ENCODE measurements at places on chromosomes 7 and 10.

- no peak for DNase-seq
These were observed 60.8 kb downstream of the OGDH start for GRCh38 chr7:44667190-44667589.

GRCh38 chr7:106101726-106102125 lies 10.4 kb downstream of the SYPL1 start:
- DNase-seq, result no peak

DNA sequence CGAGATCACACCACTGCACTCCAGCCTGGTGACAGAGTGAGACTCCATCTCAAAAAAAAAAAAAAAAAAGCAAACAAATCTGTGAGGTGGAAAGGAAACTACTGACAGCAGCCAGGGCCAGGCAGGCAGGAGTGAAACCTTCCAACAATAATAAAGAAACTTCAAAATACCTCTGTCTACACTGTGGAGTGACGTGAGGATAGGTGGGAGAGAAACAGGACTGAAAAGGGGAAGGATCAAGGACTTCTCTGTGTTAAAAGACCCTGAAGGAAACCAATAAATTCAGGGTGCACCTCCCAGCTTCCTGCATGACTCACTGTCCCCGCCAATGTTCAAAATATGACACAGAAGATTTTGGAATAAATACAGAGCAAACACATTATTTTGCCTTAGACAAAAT lies 82.9 kb downstream of the KIAA1549 start:
- peak; percentile 17 for DNase-seq

- DNase-seq, result peak; percentile 93
These were observed 42.8 kb downstream of the FOXL3 start for GRCh38 chr7:332646-333392.

DNA sequence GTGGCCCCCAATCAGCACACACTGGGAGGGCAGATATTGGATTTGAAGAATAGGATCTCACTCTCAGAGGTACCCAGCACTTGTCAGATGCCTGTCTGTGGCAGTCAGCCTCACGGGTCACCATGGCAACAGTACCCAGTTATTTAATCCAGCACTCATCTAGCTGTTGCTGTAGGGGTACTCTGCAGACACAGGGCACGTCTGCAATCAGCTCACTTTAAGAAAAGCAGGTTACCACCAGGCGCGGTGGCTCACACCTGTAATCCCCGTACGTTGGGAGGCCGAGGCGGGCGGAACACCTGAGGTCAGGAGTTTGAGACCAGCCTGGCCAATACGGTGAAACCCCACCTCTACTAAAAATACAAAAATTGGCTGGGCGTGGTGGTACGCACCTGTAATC lies 11.9 kb downstream of the SFXN4 start:
- DNase-seq, result no peak

DNA sequence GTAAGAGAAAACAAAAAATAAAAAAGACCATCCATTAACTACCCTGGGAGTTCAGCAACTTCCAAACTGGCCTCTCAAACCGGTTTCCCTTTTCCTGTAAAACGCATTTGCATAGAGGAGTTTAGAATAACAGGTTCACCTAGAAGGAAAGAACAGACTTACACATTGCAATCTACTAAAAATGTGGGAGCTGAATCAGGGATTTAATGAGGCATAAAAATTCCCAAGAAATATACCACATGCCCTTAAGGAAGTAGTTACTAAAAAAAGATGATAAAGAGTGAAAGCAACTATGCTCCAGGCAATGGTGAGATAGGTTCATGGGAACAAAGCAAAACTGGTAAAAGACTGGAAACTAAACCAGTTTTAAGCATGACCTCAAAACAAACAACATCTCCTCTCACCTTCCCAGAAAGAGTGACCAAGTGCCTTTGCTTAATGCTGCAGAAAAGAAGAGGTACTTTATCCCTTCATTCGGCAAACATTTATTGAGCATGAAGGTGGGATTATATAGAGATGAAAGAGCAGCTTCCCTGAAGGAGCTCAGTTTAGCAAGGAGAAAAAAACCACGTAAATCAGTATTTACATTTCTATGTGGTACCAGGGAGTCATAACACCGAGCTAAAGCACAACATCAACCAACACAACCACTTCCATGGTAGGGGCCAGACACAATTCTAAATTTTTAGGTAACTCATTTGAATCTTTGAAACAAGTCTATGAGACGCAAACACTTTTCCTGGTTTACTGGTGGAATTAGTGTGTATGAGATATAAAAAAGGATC lies 152.8 kb downstream of the SGMS1 start:
- no peak for DNase-seq

DNA sequence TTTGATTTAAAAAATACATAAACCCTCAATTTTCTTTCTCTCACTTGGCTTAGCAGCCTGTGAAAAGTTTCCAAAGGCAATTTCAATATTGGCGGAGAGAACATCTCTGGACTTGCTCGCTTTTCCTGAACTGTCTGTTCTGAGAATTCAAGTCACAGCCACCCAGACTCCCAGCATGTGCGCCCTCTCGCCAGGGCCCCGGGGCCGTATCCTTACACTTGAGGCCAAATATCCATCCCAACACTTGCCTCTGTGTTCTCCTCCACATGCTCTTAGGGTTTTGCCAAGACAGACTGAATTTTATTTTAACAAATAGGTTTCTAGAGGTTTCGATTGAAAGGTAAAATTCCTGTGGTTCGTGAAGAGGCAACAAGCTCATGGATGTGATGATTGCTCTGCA lies 111.5 kb upstream of the GPR26 start:
- DNase-seq, result no peak

DNA sequence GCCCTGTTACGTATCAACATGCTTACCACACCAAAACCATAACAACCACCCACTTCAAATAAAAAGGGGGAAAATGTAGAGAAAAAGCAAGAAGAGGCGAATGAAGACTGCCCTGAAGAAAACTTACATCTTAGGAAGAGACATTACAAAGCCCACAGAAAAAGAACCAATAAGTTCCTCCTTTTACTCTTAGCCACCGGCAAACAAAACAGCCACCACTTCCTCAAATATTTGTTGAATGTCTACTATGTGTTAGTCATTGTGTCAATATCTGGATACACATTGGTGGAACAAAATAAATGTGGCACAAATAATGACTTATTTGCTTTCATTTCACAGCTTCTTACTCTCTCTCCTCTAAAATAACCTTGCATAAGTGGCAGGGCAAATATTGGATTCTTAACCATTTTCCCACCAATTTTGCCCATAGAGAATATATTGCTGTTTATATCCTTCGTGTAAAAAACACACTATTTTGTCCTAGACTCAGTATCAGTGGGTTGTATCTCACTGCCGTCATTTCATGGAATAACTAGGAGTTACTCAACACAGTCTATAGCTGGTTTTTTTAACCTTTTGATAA lies 106.8 kb downstream of the ANK3 start:
- no peak for DNase-seq

GRCh38 chr7:50190776-50191175 lies 97.7 kb upstream of the ZPBP start:
- DNase-seq, result no peak

DNA sequence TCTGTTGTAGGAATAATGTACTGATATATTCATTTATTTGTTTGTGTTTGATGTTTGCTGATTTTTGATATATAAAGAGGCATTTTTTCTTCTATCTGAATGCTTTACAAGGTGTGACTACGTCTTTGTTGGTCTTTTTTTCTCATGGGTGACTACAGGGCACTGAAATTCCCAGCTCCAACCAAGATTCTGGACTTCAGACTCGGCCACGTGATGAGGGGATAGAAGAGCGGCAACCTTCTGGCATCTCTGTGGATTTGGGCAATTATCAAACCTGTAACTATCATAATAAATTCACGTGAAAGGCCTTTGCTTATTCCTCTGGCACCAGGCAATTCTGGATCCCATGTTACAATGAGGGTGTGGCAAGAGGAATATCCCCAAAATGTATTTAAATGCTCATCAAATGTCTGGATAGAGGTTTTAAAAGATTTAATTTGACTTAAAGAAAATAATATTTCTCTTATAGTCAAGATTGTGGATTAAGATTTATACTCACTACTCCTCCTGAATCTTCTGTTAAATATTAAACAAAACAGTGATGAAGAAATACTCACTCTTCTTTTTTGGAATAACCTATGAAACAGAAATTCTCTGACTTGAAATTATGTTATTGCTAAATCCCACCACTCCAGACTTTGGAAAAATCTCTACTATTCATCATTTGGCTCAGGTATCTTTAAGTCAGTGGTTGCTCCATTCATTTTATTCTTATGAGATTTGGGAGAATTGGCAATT lies 276.3 kb downstream of the GPR37 start:
- DNase-seq, result no peak

- DNase-seq, result no peak
These were observed 234.9 kb downstream of the EBF3 start for GRCh38 chr10:129728905-129729795.

DNA sequence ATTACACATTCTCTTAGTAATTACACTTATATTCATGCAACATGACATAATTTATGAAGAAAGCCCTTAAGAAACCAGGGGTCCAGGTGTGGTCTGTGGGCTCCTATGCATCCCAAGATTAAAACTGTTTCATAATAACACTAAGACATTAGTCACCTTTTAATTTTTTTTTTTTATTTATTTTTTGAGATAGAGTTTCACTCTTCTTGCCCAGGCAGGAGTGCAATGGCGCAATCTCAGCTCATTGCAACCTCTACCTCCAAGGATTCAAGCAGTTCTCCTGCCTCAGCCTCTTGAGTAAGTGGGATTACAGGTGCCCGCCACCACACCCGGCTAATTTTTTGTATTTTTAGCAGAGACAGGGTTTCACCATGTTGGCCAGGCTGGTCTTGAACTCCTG lies 12.5 kb downstream of the GDI2 start:
- DNase-seq, result no peak

DNA sequence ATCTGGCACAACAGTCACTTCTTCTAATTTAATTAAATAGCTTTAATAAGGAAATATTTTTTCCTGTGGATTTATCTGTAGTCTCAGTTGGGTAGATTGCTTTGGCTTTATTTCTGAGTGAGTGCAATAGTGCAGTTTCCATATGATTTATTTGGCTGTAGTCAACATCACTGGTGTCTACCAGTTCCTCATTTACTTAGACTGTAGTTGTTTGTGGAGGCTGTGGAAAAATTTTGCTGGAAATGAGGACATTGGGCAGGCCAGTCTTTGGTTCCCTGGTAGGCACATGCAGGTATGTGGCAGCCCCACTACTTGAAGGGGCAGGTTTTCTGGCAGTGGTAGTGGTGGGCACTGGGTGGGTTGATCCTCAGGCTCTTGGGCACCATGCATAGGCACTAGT lies 15.5 kb downstream of the TAS2R40 start:
- no peak for DNase-seq

- no peak for DNase-seq
These were observed 278.7 kb downstream of the SDK1 start for GRCh38 chr7:3579638-3580219.

DNA sequence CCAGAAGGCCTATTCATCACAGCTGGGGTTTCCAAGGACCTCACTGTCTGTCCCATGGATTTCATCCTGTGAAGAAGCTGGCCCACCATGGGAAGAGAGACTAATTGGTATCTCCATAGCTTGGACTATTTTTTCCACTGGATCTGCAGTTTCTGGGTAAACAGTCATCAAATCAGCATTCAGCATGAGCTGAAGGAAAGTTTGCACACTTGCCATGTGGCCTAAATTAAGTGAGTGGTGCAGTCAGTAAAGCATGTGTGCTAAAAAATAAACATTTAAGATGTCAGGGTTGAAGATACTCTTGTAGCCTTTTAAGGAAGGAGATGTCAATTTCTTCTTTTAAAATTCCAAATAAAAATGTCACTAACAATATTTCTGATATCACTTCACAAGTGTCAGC lies 381.1 kb upstream of the ZMIZ1 start:
- no peak for DNase-seq

GRCh38 chr10:29448125-29448524 lies 159.3 kb downstream of the LYZL1 start:
- no peak for DNase-seq

DNA sequence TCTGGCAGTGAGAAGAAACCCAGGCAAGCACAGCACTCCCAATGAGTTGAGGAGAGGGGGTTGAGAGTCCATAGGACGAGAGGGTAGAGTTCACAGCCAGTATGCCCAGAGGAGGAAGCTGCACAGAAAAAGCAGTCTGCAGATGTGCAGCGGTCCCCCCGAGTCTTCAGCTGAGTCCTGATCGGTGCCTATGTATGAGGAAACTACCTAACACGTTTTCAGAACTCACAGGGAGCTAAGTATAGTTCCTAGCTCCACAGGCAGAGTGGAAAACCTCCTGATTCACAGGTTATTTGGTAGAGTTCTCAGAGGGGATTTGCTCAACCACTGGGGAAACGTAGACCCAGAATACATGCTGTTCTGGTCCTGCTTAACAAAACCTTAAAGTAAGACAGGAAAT lies 271.3 kb upstream of the CNTNAP2 start:
- DNase-seq, result no peak

- DNase-seq, result no peak
These were observed 10.0 kb downstream of the RGR start for GRCh38 chr10:84254552-84255478.

GRCh38 chr10:79131836-79132631 lies 63.3 kb downstream of the ZMIZ1 start:
- no peak for DNase-seq

- no peak for DNase-seq
These were observed 52.6 kb downstream of the INPP5A start for GRCh38 chr10:132590094-132590751.

- DNase-seq, result no peak
These were observed 12.9 kb downstream of the OR2AE1 start for GRCh38 chr7:99863847-99864440.

GRCh38 chr10:29501692-29502091 lies 133.1 kb downstream of the SVIL start:
- DNase-seq, result no peak

GRCh38 chr10:32207544-32207943 lies 139.4 kb downstream of the EPC1 start:
- DNase-seq, result peak; percentile 31

DNA sequence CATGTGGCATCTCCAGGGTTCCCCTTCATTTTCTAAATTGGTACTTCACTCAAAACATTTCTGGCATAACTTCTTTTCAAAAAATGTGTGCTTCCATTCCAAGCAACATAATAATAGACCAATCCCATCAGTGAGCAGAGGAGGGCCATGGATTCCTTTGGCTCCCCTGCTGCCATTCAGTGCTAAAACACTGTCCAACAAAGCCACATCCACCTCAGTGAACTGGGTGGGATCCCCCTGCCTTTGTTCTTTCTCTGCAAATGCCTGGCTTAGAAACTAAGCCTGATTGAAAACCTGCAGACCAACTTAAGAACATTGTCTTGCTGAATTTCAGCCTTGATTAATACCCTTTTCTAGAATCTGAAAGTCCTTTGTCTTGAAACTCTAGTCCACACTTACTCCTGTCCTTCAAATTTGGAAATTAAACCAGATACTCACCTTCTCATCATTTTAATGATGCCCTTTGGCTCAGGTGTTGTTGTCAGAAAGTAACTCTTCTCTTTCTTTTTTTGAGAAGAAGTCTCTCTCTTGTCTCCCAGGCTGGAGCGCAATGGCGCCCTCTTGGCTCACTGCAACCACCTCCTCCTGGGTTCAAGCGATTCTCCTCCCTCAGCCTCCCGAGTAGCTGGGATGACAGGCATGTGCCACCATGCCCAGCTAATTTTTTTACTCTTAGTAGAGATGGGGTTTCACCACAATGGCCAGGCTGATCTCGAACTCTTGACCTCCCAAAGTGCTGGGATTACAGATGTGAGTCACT lies 132.3 kb downstream of the PLXNA4 start:
- DNase-seq, result no peak

Measured in activated T-cell treated with anti-CD3 and anti-CD28 coated beads for 4 hours (primary cell).